ENCODE measurements at places on chromosomes 3 and 15.
A peak's percentile ranks its signal among the peaks of the same experiment; 100 is the strongest.

GRCh38 chr15:98751767-98752166, 103.4 kb downstream of the IGF1R start:
- DNase-seq = no peak

DNA sequence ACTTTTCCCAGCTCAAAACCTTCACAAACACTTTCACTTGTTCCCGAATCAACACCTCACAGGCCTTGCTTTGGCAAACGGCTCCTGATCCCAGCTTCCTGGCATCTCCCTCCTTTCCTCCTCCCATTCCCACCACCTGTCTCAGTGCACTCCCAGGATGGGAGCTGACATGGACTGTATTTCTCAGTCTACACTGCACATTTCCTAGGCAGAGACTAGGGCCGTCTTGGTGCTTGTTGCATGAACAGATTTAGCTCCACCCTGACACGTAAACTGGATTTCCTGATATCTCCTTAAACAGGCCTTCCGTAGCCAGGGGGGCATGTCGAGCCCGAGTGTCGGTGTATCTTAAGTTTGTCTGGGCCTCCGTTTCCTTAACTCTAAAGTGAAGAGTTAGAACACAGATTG, 790 bp upstream of the WHAMM start:
- no peak for DNase-seq

DNA sequence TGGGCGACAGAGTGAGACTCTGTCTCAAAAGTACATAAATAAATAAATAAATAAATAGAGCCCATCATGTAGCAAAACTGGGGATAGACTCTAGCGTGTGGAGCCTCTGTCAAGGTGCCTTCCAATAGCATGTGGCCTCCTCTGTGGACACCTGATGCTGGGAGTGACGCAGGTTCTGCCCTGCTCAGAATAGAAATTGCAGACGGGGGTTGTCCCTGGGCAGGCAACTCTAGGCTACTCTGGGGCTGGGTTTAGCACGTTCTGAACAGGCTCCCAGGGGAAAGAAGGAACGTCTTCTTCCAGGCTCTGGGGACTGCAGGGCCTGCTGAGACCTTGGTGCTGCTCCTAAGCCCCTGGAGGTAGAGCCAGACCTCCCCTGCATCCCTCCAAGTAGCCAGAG, 65.3 kb downstream of the EPHB3 start:
- no peak for DNase-seq

- DNase-seq = peak; percentile 62
These were observed 105.7 kb downstream of the AKAP13 start for GRCh38 chr15:85485956-85486567.

DNA sequence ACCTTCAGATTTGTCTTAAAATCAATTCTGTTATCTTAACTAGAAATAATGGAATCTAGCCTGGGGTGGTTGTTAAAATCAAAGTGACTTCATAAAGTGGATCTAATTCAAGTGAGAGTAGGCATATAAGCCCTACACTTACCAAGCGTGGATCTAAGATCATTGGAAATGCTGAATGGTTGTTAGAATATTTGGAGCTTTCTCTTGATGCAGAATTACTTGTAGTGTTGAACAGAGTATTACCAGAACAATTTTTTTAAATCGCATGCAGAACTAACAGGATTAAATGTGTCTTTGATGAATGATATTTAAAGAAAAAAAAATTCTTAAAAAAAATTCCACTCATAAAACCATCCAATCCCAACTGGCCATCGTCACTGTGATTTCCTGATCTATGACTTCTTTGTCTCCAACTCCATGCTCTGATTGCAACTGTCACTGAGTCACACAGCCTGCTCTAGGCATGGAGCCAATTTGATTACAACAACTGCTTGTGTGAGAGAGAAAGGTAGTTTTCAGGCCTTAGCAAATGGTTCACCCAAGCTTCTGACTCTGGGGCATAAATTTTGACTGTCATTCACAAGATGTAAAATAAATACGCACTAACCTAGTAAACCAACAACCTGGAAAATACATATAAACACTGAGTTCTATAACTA, 25.9 kb upstream of the SPRED1 start:
- peak; percentile 73 for DNase-seq

DNA sequence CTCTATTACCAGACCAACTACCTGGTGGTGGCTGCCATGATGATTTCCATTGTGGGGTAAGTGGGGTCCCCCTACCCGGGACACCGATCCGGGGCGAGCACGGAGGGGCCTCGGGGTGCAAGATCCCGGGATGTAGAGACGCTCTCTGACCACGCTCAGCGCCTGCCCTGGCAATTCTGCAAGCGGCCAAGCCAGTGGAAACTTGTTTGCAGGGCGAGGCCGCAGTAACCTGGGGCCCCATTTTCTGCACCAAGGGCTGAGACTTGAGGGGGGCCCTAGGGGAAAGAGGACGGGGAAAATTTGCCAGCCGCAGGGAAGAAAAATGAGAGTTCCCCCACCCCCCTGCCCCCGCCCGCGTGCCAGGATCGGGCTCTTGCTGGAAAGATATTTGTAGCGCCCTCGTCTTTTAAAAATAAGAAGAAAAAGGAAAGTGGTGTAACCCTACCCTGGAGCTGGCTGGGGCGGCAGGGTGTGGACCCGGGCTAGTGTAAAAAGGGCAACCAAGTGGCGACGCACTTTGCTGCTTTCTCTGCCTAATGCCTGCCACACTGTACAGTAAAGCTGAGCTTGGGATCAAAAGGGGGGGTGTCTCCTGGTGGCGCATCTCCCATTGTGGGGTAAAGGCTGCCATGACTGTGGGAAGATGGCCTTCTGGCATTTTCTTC, 563 bp downstream of the ARL6IP5 start:
- peak; percentile 64 for DNase-seq

GRCh38 chr15:88255484-88256278, 858 bp downstream of the NTRK3 start:
- DNase-seq = peak; percentile 82

- DNase-seq = peak; percentile 19
These were observed 130.1 kb upstream of the GOLGA6L6 start for GRCh38 chr15:20671675-20672074.

DNA sequence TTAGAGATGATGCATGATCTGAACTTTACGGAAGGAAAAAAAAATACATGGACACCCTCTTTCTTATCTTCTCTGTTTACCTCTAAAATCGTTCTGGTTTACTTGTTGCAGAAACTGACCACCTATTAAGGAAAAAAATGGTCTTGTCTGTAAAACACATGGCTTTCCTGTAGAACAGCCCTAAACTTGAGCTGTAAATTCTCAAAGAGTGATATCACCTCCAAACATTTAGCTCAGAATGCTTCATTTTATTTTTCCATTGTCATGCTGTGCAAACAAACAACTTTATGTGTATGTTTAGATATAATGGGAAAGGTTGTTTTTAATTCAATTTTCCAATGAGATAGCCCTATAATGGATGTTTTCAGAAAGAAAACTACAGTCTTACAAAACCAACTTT, 237.4 kb upstream of the NR2F2 start:
- peak; percentile 11 for DNase-seq

- DNase-seq = no peak
These were observed 20.8 kb upstream of the ALDH1L1 start for GRCh38 chr3:126201168-126201567.

DNA sequence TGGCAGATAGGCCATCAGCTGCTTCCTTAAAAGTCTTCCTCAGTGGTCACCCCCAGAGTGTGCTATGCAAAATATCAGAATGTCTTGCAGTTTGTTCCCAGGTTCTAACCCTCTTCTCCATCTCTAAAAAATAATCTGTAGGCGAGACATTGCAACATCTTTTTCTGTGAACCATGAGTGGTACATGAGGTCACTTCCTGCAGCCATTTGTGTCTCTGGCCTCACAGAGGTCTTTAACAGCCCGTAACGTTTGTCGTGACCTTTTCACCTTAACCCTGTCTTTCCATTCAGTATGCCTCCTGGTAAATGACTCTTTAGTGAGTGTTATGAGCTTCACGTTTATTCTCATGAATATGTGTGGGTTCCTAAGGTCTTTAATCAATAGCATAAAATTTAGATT, 145.4 kb downstream of the KLHL25 start:
- peak; percentile 93 for DNase-seq

DNA sequence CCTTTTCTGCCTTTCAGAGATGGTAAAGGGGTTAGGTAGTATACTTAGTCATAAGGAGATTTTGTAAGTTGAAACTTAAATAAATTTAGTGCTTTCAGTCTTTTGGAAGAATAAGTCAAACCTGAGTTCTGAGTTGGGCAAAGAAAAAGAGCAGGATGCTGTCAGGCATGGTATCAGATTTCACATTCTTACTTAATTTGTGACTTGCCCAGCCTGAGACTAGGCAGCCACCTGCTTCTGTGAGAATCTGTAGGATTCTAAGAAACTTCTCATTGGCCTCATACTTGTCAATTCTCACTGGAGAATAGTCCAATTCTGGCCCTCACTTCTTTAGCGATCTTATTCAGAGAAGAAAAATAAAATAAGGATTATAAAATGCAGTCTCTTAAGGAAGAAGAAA, 577.5 kb downstream of the DIPK2A start:
- no peak for DNase-seq

GRCh38 chr15:85955501-85956391, 123.9 kb upstream of the AGBL1 start:
- no peak for DNase-seq

DNA sequence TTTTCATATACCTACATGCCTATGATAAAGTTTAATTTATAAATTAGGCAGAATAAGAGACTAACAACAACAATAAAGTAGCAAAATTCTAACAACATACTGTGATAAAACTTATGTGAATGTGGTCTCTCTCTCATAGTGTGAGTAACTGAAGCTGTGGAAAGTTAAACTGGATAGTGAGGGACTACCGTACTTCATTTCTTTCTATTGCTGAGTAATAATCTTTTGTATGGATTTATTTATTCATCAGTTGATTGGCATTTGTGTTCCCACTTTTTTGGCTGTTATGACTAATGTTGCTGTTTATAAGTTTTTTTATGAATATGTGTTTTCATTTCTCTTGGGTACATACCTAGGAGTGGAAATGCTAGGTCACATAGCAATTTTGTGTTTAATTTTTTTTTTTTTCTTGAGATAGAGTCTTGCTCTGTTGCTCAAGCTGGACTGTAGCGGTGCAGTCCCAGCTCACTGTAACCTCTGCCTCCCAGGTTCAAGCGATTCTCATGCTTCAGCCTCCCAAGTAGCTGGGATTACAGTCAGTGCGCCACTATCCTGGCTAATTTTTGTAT, 41.0 kb downstream of the RNF111 start:
- no peak for DNase-seq

DNA sequence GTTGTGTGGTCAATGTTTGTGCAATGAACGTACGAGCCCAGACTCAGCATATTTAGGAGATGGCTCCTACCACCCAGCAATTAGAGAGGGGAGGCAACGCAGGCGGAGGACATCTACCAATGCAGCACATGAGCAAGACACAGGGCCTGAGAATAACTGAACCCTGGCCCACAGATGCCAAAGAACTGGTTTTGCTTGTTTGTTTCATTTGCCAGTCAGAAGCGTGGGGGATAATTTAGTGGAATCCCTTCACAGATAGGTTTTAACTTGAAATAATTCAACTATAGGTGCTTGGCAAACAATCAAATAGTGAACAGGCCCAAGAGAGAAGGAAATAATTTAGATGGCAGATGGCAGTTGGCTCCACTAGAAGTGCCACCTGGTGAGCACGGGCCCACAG, 54.8 kb downstream of the LIPC start:
- DNase-seq = no peak

DNA sequence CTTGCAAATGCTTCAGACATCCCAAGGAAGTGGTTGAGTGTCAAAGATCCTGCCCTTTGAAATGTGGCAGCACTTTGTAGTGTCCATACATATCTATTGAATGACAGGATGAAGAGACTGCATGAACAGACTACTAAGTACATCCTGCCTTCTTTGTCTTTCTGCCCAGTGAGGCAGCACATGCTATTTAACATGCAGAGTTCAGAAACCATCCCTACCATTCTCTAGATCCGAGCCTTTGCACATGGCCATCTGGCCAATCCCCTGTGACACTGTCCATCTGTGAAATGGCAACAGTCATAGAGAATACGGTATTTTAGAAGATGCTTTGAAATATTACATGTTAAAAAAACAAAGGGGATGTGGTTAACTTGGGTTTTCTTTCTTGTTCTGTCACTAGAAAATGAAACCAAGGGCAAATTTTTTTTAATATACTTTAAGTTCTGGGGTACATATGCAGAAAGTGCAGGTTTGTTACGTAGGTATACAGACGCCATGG, 519.6 kb downstream of the NTRK3 start:
- peak; percentile 44 for DNase-seq

DNA sequence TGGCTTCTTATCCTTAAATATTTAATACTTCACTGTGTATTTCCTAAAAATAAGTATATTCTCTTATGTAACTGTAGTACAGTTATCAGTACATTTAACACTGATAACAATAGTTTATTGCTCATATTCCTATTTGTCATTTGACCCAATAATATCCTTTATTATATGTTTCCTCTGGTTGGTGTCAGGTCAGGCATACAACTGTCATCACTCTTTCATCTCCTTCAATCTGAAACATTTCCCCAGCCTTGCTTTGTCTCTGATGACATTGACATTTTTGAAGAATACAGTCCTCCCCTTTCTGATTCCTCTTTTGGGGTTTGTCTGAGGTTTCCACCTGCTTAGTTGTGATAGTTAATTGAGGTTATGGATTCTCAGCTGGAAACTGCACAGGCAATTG, 27.8 kb downstream of the PLEKHO2 start:
- DNase-seq = no peak

GRCh38 chr3:140441006-140441405, 236.9 kb upstream of the TRIM42 start:
- peak; percentile 67 for DNase-seq

GRCh38 chr3:172042136-172042662, 2.8 kb downstream of the FNDC3B start:
- peak; percentile 60 for DNase-seq

DNA sequence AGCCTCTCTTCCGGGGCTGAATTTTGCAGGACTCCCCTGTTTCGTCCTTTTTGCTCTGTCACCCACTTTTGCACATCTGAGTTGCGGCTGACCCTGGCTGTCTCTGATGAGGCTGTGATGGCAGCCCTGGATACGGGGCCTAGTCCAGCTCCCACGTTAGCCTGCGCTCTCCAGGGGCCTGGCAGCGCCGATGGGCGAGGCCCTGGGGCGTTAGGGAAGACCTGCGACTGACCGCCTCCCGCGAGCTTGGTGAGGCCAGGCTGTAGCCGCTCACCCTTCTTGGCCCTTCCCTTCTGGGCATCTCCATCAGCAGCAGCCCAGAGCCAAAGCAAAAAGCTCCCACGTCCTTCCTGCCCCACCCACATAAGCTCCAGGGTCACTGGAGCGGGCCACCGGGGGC, 85.2 kb downstream of the FBLN2 start:
- DNase-seq = no peak

DNA sequence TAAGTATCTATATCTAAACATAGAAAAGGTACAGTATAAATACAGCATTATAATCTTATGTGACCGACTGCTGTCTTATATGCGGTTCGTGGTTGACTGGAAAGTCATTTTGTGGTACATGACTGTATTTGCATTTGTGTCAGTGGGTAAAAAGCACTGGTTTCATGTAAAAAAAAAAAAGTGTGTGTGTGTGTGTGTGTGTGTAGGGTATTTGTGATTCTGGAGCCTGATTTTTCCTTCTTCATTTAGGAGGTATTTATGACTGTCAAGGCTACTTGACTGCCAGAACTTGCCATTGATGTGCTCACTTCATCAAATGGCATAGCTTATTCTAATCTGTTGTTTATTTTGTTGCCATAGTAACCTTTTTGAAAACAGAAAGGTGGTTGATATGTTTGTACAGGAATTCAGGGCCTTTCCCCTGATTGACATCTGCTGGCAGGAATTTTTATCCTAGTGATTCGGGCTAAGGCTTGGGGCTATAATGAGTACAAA, 63.2 kb downstream of the AKAP13 start:
- DNase-seq = peak; percentile 10

Data from GM23248 (cell line).